Regular cardiac myocyte (primary cell): ENCODE measurements at places on chromosomes 4 and X. TPM values are rescaled to one million over a fixed set of nuclear protein-coding genes. Genes with fewer than 3 reads are reported as not detected.

The TLR6 gene
- total RNA-seq: 2.3 and 2.5 TPM in 2 replicates

The STBD1 gene
- 8.8 and 14.4 TPM in 2 replicates for total RNA-seq

The CLGN gene
- under 0.01 and 1.1 TPM in 2 replicates for total RNA-seq

The RAB40AL gene
- total RNA-seq: 0.28 TPM in 1 of 2 replicates, not detected in the other

The VEGFC gene
- total RNA-seq: 35.5 and 42.4 TPM in 2 replicates

The PLP1 gene
- total RNA-seq: under 0.01 and 0.28 TPM in 2 replicates

The SHISA3 gene
- total RNA-seq: 0.38 and 1.7 TPM in 2 replicates

The MAGEC1 gene
- not detected in 2 replicates for total RNA-seq

The ANXA10 gene
- 62.9 and 67.7 TPM in 2 replicates for total RNA-seq

The DKC1 gene
- 37.5 and 92.8 TPM in 2 replicates for total RNA-seq

The HNRNPDL gene
- 130 and 211 TPM in 2 replicates for total RNA-seq

The SH3BGRL gene
- 26.8 and 69.9 TPM in 2 replicates for total RNA-seq

The TSPAN7 gene
- total RNA-seq: 0.28 TPM in 1 of 2 replicates, not detected in the other
